A673 (cell line): ENCODE measurements at places on chromosomes 13 and 19. TPM values are rescaled to one million over a fixed set of nuclear protein-coding genes. Genes with fewer than 3 reads are reported as not detected.

- DNase-seq = peak; percentile 29
These were observed at the start of gene ARHGAP35 for GRCh38 chr19:46860846-46861690. ARHGAP35 (plus strand) TSS chr19:46860997; CDS start chr19:46918676, 57,679 bp downstream.

GRCh38 chr19:18802354-18802753, 11.2 kb upstream of the COMP start:
- peak; percentile 58 for DNase-seq

- no peak for DNase-seq
These were observed 60.9 kb downstream of the LIG4 start for GRCh38 chr13:108154421-108154858.

SBK3 gene
- not detected in 2 replicates for total RNA-seq

RASIP1 gene
- total RNA-seq = 3.8 and 5.0 TPM in 2 replicates
